CD4-positive, alpha-beta T cell treated with Interleukin-21 for 1 hour (primary cell): ENCODE measurements at places on chromosomes 12 and 14.

DNA sequence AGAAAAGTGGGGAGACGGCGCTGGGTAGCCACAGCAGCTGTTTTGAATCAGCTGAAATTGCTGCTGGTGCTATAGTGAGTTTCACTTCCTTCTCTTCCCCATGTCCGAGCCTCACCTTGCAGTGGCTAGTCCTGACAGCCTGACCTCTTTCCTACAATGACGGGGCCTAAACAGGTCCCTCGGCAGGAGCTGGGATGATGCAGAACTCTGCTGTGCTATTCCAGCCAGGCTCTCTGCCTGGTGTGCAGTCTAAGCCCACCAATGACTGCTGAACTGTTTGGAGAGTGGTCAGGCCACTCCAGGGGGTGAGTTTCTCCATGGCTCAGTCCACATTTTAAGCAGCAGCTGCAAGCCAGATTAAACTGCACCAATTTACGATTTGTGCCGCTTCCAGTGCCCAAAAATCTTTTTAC, 207.3 kb downstream of the TTC7B start:
- no peak for DNase-seq

GRCh38 chr14:61620130-61620946, 75.0 kb upstream of the HIF1A start:
- DNase-seq: no peak

DNA sequence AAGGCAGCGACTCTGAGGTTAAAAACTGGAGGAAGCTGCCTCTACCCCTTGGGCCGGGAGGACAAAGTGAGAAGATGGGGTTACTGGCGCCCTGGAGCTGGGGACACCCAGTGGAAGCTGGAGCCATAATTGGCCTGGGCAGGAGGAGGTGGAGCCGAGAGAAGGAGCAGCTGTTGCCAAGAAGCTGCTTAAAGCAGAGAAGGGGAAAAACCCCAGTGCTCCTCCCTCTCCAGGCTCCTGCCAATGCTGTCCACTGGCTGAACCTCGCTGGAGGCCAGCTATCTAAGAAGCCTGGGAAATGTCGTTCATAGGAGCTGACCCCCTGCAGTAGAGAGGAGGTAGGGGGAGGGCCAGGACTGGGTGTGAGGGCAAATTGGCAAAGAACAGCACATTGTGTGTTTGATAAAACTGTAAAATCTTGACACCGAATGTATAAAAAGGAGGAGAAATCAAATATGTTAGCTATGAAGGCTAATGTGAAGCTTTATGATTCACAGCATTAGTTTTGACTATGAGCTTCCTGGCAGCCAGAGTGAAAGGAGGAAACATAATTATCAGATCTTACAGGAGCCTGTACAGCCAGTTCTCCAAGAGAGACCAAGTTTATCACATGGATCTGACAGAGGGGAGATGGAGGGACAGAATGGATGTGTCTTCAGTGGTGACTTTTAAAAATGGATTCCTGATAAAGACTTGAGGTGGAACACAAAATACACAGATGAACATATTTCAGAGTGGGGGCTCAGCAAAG, 9.5 kb downstream of the HHIPL1 start:
- no peak for DNase-seq

GRCh38 chr12:21340403-21340802, 5.7 kb upstream of the SLCO1A2 start:
- no peak for DNase-seq

GRCh38 chr14:91396959-91397815, 20.4 kb downstream of the CCDC88C start:
- peak; percentile 70 for DNase-seq

- DNase-seq: no peak
These were observed 33.8 kb upstream of the IRF2BPL start for GRCh38 chr14:77062261-77062660.

- DNase-seq: no peak
These were observed 65.8 kb upstream of the SLC8A3 start for GRCh38 chr14:70254476-70254961.

- no peak for DNase-seq
These were observed 21.6 kb upstream of the SDR39U1 start for GRCh38 chr14:24463884-24464785.

DNA sequence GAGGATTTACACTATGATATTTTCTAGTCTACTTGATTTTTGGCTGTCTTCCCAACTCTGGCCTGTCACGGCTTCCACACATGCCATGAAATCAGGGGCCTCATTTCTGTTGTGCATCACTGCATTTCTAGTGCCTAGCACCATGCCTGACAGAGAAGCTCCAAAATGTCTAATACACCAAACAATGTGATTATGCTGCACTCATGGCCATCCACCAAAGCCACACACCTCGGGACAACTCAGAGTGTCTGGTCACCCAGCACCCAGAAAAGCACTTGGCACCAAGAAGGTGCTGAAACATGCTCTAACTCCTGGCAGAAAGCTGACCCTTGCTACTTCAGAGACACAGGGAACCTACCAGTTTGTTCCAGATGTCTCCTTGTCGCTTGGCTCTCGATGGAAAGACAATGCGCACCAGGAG, 11.3 kb downstream of the GCN1 start:
- no peak for DNase-seq

GRCh38 chr12:123393747-123394146, 9.8 kb downstream of the KMT5A start:
- DNase-seq: no peak

GRCh38 chr14:72521968-72522741, 371.7 kb downstream of the DPF3 start:
- no peak for DNase-seq

GRCh38 chr14:42664190-42664589, 1057.5 kb downstream of the LRFN5 start:
- no peak for DNase-seq
